ENCODE measurements at places on chromosomes 6 and 20. TPM values are rescaled to one million over a fixed set of nuclear protein-coding genes. Genes with fewer than 3 reads are reported as not detected.

Gene ARHGAP40
- total RNA-seq: under 0.01 TPM

GRCh38 chr6:78611886-78612480, 255.4 kb upstream of the IRAK1BP1 start:
- no peak for DNase-seq

- no peak for DNase-seq
Observed at GRCh38 chr6:6900569-6901204, 207.1 kb upstream of the RREB1 start.

DNA sequence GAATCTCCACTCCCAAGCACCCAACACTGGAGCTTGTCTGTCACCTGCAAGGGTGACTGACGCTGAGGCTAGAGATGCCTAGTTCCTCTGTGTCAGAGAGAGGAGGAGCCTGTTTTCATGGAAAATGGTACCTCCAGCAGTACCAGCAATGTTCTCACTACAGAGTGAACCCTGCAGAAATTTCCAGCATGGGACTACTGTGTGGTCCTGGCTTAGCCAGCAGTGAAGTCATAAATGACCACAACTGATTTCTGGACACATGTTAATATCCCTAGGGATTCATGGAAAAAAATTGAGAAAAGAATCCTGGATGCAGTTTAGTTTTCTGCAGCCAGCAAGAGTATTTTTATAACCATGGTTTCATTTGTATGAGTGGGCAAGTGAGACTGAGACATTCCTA, 468.1 kb downstream of the CD83 start:
- DNase-seq: peak; percentile 44

DNA sequence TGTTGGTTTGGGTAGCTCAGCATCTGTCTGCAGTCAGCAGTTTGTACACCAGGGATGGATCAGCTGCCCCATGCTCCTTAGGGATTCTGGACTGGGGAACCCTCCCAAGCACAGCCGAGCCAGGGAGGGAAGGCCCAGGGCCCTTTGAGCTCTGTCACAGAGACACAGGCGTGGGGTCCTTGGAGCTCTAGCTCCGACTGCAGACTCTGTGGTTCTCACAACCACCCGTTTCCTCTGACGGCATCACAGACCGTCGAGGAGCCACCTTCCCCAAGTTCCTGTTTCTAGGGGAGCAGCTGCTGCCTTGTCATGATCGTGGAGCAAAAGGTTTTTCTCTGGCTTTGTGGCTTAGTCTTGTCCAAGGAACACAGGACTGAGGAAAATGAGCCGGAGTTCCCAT, at the start of gene SLA2:
Gene SLA2 (minus strand): TSS at position 199 of the 400 bp plus-strand sequence. CDS start 4,861 bp downstream, outside the sequence.
- peak; percentile 24 for DNase-seq

Gene COL12A1
- 658 TPM for total RNA-seq

Gene IMPG1
- total RNA-seq: 0.22 TPM

Gene KIFC1
- total RNA-seq: 10.5 TPM

- DNase-seq: no peak
Observed at GRCh38 chr20:22568872-22569344, 15.5 kb downstream of the FOXA2 start.

GRCh38 chr6:2935566-2936291, 32.6 kb upstream of the SERPINB9 start:
- no peak for DNase-seq

- no peak for DNase-seq
Observed at GRCh38 chr6:166545156-166546034, 41.1 kb downstream of the RAMACL start.

Gene FOXQ1
- total RNA-seq: 0.04 TPM

DNA sequence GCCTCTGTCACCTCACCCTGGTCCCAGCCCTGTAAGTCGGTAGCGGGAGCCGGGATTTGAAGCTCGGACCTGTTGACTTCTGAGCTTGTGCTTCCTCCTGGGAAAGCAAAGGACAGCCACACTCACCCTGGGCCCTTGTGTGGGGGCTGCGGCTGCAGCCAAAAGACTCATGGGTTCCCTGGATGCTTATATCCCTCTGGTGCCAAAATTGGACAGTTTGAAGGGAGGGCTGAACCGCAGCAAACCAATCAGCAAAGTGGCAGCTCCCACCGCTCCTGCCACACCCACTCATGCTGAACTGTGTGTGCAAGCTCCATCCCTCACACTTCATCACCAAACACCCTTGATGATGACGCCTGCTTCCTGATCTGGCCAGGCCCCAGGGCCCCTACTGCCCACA, 3.9 kb upstream of the CCN5 start:
- no peak for DNase-seq

DNA sequence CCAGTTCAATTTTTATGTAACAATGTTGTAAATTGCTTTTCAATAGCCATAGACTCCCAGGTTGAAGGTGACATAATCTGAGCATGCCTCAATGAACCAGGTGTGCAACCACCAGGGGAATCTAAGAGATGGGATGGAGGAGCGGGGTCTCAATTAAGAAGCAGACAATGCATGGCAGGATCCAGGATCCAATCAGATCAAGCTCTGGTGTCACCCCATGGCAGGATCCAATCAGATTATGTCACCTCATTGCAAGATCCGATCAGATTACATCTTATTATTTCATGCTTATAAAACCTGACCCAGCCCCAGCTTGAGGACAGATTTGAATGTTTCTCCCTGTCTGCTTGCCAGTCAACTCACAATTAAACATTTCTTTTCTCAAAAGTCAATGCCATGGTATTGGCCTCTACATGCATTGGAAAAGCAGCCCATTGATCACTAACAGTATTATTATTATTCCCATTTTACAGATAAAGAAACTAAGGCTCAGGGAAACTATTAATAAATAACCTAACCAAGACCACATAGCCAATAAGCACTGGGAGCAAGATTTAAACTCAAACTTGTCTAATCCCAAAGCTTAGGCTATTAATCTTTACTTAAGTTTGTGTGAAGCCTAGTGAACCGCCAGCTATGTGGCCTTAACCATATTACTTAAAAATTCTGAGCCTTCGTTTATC, 14.3 kb upstream of the SIRT5 start:
- DNase-seq: no peak

DNA sequence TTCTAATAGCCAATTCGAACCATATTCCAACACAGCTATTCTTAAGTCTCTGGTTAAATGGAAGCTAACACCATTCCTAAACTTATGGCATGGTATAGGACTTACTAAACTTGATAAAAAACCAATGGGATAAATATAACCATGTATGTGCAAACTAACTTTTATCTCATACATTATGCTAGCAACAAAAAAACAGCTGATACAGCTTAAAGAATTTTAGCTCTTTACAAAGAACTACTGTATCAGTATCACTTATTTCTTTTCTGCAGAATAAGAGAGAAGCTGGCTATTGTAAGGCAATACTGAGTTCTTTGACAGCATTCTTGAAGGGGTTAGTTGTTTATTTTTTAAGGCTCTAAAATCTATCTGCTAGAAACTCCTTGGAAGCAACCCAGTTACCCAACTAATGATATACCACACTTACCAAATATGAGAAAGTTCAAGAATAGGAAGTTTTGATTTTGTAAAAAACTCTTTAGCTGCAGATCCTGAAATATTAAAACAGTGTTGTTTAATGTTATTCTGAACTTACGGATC, 44.9 kb downstream of the REPS1 start:
- no peak for DNase-seq

DNA sequence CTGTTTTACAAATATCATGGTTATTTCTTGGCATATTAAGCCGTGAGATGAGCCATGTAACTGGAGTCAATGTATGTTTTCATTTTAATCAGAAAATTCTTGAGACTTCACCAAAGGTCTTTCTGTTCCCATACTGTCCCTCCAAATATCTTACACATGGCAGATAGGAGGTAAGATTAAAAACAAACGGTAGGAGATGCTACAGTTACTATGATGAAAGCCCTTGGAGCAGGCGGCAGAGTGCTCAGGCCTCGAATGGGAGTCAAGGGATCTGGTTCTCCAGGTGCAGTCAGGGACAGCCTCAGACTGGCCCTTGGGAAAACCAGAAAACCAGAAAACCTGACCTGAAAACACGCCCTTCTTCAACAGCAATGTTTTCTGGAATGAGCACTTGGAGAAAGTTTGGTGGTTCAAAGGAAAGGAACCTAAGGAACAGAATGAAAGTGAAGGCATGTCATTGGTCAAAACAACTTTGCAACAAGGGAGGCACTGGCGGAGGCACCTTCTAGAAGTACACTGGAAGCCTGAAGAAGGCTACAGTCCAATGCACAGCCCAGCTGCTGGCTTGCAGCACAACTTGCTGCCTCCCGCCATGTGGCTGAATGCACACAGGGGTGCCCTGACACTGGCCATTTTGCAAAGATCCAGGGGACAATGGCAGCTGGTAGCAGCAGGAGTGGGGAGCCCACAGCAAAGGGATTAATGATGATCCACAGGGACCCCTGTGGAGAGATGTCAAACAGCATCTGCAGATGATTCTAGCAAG, 17.4 kb upstream of the FOXO3 start:
- DNase-seq: no peak

Gene APOBEC2
- total RNA-seq: 509 TPM

- no peak for DNase-seq
Observed at GRCh38 chr6:20211037-20211940, 980 bp downstream of the MBOAT1 start.

Gene SLC16A10
- total RNA-seq: 5.1 TPM

- no peak for DNase-seq
Observed at GRCh38 chr20:34108616-34109174, 3.3 kb downstream of the EIF2S2 start.

GRCh38 chr6:41573276-41573675, 27.1 kb downstream of the FOXP4 start:
- DNase-seq: no peak

Gene SMIM8
- total RNA-seq: 10.4 TPM

DNA sequence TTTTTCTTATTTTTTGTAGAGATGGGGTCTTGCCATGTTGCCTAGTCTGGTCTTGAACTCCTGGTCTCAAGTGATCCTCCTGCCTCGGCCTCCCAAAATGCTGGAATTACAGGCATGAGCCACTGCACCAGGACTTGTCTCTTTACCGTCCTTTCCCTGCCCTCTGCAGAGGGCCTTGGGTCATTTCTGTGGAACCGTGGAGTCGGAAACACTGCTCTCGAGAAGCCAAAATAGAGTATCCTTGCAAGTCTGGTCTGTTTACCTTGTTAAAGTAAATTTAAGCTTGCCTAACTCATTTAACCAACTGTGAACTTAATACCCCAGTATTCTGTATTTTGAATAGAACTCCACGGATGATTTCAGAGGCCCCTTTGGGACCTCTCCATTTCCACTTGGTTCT, 51.4 kb downstream of the KDM1B start:
- DNase-seq: no peak

- no peak for DNase-seq
Observed at GRCh38 chr6:34586327-34587040, 30.4 kb upstream of the SPDEF start.

Gene SLC17A4
- total RNA-seq: not detected

- no peak for DNase-seq
Observed at GRCh38 chr6:159686040-159686439, 7.0 kb downstream of the SOD2 start.

Gene PREX1
- total RNA-seq: 17.3 TPM

Gene RGS17
- total RNA-seq: 0.53 TPM

Gene TAAR8
- total RNA-seq: not detected

- DNase-seq: no peak
Observed at GRCh38 chr6:167111597-167111996, 11.3 kb upstream of the CCR6 start.

DNA sequence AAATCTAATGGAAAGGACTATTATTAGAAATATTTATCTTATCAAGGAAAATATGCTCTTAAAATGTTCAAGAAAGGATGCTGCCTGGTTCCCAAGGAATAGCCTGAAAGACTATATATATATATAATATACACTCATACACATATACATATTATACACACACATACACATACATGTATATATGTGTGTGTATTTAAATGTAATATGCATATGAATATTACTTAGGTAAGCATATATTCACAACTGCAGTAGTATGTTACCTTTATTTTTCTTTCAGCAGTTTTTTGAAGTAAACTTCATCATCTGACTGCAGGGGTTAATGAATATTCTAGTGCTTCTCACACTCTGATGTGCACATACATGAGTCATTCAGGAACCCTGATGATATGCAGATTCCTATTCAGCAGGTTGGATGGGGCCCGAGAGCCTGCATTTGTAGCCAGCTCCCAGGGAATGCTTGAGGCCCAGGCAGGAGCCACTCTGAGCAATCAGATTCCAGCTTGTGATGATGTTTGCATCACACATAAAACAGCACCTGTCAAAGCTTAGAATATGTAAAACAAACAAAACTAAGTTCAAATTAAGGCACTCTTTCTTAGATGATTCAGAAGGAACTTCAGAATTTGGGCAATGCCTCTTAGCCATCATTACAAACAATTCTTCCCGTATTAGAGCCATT, 16.1 kb downstream of the MYLK4 start:
- no peak for DNase-seq

- DNase-seq: peak; percentile 25
Observed at GRCh38 chr6:123715006-123715863, 78.5 kb upstream of the TRDN start.

DNA sequence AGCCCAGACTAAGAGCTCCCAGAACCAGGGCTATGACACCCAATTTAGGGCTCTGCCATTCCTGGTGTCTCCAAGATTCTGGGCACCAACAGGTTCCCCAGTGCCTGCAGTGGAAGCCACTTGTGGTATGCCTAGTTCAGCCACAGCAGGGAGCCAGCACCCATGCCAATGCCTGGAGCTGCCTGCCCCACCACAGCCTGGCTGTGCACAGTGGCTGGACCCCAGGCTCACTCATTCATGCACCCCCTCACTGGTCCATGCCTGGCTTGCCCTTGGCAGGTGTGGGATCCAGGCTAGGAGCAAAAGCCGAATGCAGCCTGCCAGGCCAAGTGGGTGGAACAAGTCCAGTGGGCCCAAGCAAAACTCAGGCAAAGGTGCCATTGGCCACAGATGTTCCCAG, 91.9 kb downstream of the MKKS start:
- DNase-seq: no peak

DNA sequence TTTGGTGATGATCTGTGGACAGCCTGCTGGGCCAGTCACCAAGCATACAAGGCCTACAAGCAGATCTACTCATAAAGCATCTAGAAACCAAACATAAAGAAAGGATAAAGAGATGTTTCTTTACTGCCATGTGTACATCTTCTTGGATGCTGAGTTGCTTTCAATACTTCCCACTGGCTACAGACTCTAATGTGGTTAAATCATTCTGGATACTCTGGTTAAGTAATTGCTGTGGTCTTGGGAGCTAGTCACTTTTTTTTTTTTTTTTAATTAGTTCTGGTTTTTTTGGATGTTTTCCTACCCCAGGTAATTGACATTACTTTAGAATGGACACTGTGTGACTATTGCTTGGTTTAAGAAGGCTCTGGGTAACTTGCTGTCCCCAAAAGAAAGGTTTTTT, 215.4 kb upstream of the RUNX2 start:
- no peak for DNase-seq

- DNase-seq: peak; percentile 96
Observed at GRCh38 chr20:25053255-25054031, 4.5 kb downstream of the ACSS1 start.

Data from muscle of leg (tissue), 16 donors.